Tongue (tissue), 3 donors: ENCODE measurements at places on chromosomes 6 and 20.

DNA sequence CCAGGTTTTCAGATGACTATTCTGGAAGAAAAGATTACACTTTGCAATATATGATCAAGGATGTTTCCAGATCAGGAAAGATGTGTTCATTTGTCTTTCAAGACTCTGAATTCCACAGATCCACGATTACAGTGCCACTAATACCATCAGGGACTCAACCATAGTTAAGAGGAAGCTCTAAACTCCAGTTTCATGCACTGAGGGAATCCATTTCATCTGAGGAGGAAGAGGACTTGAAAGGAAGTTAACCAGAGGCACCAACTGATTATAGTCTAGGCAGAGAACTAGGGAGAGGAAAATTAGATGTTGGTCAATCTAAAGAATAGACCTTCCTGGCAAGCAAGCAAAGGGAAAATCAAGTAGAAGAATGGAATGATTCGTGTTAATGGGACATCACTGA lies 218.3 kb upstream of the PRDM1 start:
- DNase-seq: no peak

GRCh38 chr20:10553326-10553984 lies 118.3 kb downstream of the SLX4IP start:
- DNase-seq: peak; percentile 85

- DNase-seq: peak; percentile 49
Observed at GRCh38 chr6:33427585-33428223, 7.8 kb downstream of the SYNGAP1 start.

DNA sequence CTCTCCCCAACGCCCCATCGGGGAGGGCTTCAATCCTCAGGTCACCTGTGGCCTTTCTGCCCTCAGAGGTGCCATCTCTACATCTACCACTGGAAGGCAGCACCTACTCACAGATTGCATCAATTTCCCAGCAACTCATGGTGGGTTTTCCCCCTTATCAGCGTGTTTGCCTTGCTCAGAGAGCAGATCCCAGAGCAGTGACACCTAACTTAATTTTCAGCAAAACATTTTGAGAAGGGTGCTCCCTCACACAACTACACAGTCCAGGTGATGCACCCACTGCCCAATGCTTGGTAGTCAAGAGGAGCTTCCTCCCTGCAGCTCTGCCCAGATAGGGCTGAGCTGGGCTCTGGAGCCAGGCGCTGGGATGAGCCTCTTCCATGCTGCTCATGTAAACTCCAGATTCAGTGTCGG lies 48.2 kb downstream of the PLG start:
- DNase-seq: no peak
